ENCODE measurements at places on chromosomes 3 and 15.

GRCh38 chr3:125014570-125015179 lies 41.1 kb downstream of the HEG1 start:
- DNase-seq, result no peak

DNA sequence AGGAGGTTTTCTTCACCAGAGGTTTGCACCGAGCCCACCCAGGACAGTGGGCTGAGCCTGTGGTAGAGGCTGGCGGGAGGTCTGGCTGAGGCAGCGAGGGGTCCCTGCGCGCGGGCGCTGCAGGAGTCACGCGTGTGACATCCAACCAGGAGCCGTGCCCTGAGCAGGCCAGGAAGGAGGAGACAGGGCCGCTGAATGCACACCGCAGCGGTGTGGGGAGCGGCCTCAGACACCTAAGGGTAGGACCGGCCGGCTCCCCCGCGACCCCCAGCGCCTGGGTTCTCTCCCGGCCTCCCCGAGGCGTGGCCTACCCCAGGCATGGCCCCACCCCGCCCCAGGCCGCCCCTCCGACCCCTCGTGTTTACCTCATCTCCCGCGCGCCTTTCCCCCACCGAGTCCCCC lies 412 bp downstream of the SLC41A3 start:
- peak; percentile 14 for DNase-seq

DNA sequence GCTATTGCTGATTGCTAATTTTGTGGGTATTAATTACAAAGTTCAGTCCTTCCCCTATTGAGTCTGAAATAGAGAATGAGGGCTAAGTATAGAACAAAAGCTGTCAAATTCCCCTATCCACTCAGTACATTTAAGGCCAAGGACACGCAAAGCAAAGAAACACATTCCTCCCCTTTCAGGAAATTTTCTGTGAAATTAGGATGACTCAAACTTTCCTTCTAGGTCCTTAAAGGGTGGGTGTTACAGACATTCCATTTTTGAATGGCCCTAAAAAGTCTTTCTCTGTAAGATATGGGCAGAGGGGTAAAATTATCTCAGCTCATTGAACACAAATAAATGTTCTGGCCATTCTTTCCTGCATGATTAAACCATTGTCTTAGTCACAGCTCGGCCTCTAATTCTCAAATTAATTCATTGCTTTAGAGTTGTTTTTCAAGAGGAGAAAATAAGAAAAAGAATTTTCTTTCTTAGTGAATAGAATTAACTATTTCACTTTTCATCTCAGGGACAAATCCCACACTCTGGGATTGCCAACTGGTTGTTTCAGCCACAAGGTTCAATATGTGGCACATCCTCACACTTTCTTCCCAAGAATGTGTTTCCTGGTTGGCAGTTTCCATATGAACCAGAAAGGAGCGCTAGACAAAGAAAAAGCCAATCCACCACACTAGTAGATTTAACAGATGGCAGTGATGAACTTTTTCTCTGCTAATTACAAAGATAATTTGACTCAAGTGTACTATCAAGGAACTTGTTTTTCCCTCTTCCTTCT lies 424.1 kb downstream of the ZNF385D start:
- DNase-seq, result no peak

DNA sequence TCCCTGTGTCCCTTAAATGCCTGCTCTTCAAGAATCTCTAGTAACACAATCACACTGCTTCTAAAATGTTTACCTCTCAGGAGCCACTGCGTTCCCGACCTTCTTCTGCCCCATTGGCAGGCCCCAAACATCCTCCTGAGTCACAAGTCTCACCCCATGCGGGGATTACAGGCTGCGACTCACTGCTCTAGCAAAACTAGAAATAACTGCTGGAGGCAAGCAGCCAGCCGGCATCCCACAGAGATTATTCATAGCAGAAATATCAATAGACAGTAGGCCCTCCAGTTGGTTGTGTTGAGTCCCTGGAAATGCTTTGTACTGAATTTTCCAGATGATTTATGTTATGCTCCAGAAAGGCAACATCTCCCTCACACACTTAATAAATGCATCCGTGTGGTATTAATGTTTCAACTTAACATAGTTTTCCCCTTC lies 64.8 kb downstream of the RFTN1 start:
- DNase-seq, result no peak

DNA sequence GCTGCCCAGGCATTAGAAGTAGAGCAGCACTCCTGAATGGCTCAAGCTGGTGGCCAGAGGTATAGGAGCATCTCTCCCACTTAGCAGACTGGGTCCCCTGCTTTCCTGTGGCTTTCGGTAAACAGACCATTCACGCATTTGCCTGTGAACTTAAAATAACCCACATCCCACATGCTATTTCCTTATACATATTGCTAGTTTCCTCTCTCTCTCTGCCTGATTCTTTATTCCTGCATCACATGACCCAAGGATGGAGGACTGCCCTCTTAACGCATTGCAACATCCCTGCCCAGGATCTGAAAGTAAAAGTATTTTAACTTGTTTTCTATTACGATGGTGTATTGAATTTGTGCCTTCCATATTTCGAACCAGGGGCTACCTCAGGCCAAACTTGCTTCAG lies 43.4 kb upstream of the NLGN1 start:
- no peak for DNase-seq

- DNase-seq, result no peak
These were observed 12.6 kb downstream of the MRAS start for GRCh38 chr3:138360869-138361525.
